ENCODE measurements at places on chromosomes 11 and 22.

GRCh38 chr11:117121176-117121575, 22.9 kb upstream of the PAFAH1B2 start:
- no peak for DNase-seq

DNA sequence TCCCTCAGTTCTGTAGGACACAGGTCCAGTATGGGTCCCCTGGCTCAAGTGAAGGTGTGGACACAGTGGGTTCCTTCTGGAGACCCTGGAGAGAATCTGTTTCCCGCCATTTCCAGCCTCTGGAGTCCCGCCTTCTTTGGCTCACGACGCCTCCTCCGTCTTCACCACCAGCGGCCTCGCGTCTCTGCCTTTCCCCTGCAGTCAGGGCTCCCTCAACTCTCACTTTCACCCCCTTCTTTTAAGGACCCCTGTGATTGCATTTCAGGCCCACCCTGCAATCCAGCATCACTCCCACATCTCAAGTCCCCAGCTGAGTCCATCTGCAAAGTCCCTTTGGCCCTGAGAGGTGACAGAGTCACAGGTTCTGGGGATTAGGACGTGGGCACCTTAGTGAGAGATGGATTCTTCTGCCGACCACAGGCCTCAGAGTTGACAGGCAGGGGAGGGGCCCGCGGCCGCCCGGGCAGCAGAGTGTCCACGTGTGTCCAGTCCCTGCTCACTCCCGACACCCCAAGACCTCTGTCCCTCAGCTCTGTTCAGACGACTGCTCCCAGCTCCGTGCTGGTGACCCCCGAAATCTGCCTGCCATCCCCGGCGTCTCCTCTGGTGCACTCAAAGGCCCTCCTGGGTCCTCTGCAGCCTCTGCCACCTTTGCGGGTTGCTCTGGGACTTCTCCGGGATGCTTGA, 36.9 kb upstream of the KRTAP5-7 start:
- DNase-seq, result no peak

- no peak for DNase-seq
Observed at GRCh38 chr11:57432714-57433163, 5.8 kb upstream of the SLC43A3 start.

DNA sequence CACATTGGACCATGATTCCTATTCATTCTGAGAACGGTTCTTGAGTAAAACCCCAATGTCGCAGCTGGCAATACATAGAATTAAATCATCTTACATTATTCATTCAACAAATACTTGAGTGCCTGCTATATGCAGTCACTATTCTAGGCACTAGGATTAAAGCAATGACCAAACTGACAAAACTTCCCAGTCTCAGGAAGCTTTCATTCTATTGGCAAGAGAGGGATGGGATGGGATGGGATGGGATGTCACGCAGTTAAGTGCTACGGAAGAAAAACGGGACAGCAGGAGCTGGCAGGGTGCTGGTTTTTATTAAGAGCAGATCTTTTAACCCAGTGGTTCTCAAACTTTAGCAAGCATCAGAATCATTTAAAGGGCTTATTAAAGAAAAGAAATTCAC, 2.9 kb downstream of the PAK1 start:
- DNase-seq, result no peak

DNA sequence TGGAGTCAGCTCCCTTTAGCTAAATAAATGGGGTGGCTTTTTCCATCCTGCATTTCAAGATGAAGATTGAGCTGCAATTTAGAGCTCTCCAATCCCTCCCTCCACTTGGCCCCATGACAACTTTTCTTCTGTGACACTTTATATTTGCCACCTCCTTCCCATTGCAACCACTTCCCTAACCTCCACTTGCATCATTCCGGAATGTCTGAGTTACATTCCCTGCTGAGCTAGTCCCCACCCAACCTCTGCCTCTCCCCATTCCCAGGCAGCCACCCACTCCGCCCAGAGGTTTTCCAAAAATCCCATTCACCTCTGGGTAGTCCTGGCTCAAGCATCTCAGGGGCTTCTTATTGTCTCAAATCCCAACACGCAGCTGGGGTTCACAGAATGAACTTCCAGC, 24.7 kb downstream of the PC start:
- no peak for DNase-seq

DNA sequence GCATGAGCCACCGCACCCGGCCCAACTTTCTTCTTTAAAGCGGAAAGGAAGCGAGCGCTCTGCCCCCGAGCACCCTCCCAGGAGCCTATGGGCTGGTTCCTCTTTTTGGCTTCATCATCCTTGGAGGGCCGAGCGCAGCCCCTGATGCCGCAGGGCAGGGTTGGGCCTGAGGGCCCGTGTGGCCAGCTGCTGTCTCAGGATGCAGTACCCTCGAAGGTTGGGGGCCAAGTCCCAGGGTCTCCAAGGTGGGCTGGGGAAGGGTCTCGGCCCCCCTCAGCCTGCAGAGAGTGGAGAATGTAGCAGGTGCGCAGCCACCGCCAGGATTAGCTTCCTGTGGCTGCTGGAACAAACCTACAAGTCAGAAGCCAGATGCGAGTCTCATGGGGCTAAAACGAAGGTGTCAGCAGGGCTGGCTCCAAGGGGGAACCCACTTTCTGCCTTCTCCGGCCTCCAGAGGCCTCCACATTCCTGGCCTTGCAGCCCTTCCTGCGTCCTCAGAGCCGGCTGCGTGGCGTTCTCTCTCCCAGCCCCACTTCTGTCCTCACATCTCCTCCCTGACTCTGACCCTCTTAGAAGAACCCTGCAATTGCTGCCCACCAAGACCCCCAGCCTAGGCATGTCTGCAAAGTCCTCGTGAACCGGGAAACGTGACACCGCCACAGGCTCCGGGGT, 2.9 kb downstream of the PANX2 start:
- DNase-seq, result no peak

GRCh38 chr22:43198936-43199335, 12.0 kb upstream of the TTLL12 start:
- DNase-seq, result no peak

GRCh38 chr22:50186181-50186714, 535 bp downstream of the TRABD start:
- DNase-seq, result no peak

- DNase-seq, result no peak
Observed at GRCh38 chr11:47111318-47111804, 65.3 kb downstream of the ARFGAP2 start.

GRCh38 chr11:30406978-30407762, 84.3 kb downstream of the ARL14EP start:
- no peak for DNase-seq

- DNase-seq, result no peak
Observed at GRCh38 chr11:59463190-59463641, 6.5 kb downstream of the OR4D6 start.

GRCh38 chr11:64638018-64638665, 47.1 kb downstream of the SLC22A12 start:
- DNase-seq, result no peak

- DNase-seq, result no peak
Observed at GRCh38 chr11:61489833-61490721, 18.5 kb upstream of the LRRC10B start.

DNA sequence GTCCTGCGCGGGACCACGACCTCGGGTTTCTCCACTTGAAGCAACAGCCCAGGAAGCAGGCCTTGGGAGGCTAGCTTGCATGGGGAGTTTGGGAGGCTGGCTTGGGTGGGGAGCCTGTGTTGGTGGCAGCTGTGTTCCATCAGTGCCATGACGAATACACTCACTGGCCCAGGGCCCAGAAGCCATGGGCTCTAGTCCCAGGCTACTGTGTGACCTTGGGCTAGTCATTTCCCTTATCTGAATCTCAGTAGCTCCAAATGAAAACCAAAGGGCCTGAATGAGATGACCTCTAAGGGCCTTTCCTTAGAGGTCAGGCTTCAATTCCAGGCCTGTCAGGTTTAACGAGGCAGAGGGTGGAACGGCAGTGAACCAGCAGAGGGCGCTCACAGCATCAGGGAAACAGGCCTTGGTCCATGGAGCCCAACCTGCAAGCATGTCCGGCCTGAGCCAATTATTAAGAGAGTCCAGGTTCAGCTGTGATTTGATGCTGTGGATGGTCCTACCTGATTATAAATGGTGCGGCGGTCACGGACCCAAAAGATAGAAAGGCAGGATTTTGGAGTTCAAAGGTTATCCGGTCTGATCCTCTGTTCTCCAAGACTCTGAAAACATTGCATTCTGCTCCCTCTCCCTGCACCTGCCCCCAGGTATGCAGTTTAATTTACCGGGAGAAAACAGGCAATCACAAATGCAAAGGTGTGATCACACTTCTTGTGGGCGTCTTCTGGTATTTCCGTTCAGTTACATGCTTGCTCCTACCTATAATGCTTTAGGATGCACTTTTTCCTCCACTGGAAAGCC, 15.9 kb downstream of the PTPN5 start:
- DNase-seq, result peak; percentile 69

GRCh38 chr11:116445108-116446047, 327.4 kb downstream of the BUD13 start:
- no peak for DNase-seq

- DNase-seq, result no peak
Observed at GRCh38 chr11:134380785-134381184, 31.3 kb downstream of the B3GAT1 start.

DNA sequence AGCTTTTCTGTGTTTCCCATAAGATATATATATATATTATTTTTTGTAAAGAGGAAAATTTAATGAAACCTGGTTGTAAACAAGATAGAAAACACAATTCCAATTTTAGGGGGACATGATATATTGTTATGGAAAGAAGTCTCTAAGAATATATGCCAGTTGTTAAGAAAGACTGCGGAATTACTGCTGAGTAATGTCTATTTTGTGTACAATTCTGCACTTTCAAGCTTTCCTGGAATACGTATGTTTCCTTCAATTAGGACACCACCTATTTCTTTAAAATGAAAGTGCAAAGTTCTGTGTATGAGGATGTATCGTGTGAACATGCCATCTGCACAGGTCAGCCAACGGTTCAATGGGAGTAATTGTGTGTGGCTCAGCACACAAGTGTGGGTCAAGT, 760.2 kb downstream of the BRD1 start:
- DNase-seq, result no peak

GRCh38 chr22:45918459-45919370, 58.2 kb downstream of the WNT7B start:
- DNase-seq, result no peak

GRCh38 chr11:60570970-60571369, 55.8 kb downstream of the MS4A13 start:
- no peak for DNase-seq

DNA sequence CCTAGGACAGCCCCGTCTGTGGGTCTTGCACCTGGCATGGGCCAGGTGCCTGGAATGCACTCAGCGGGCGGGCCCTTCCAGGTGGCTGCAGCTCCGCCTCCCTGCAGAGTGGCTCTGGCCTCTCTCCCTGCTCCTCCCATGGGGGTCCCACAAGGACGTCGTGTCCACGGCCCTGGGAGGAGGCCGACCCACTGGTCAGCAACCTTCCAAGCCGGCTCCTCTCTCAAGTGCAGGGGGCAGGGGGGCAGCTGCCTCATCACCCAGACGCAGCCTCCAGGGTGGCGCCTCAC, 41.9 kb downstream of the CERK start:
- no peak for DNase-seq

DNA sequence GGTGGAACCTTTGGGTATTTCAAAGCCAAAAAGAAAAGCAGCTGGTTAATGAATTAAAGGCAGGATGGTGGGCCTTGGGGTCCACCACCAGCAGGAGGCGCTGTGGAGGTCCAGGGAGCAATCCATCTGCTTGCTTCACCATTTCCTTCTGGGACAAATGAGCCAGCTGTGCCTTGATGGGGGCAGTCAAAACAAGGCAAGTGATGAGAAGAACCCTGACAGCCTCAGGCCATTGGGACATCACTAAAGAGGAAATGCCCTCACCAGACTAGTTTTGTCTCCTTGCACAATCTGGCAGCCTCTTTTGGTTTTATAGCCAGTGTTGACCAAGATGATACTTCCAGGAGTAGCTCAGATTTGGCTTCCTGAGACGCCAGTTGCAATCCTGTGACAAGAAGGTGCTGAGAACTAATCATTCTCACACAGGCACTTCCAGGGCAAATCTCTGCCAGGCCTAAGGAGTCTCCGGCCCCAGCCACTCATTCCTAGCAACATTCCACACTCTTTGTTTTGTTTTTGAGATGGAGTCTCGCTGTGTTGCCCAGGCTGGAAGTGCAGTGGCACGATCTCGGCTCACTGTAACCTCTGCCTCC, 38.2 kb upstream of the WEE1 start:
- DNase-seq, result peak; percentile 60

All from H54 (cell line).